ENCODE measurements at places on chromosomes 1 and 21.

DNA sequence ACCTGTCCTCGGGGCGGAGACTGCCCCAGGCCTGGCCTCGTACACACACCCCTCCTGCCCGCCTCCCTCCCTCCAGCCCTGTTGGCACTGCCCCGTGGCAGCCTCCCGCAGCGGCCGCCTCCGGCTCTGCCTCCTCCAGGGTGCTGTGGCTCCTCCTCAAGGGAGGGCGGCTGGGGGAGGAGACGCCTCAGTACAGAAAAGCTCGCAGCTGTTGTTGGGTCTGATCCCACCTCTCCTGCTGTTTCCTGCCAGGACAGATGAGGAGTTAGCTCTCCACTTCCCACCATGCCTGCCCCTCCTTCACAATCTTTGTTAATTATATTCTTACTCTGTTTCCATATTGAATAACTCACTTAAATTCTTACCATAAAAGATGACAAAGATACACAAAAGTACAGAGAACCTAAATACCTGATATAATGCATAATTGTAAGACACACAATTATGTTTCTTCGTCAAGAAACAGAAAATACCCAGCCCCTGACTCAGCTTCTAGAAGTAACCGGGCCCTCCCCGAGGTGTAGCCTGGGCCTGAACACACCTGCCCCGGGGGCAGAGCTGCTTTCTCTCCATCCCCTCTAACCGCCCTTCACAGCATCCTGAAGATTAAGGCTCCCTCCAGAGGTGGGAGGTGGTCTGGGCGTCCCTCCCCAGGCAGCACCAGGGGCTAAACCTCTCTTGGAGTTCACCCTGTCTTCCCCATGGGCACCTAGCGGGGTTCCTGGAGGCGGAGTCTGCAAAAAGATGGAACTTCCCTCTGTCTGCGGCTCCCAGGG, 30.6 kb upstream of the COL6A1 start:
- DNase-seq, result no peak

DNA sequence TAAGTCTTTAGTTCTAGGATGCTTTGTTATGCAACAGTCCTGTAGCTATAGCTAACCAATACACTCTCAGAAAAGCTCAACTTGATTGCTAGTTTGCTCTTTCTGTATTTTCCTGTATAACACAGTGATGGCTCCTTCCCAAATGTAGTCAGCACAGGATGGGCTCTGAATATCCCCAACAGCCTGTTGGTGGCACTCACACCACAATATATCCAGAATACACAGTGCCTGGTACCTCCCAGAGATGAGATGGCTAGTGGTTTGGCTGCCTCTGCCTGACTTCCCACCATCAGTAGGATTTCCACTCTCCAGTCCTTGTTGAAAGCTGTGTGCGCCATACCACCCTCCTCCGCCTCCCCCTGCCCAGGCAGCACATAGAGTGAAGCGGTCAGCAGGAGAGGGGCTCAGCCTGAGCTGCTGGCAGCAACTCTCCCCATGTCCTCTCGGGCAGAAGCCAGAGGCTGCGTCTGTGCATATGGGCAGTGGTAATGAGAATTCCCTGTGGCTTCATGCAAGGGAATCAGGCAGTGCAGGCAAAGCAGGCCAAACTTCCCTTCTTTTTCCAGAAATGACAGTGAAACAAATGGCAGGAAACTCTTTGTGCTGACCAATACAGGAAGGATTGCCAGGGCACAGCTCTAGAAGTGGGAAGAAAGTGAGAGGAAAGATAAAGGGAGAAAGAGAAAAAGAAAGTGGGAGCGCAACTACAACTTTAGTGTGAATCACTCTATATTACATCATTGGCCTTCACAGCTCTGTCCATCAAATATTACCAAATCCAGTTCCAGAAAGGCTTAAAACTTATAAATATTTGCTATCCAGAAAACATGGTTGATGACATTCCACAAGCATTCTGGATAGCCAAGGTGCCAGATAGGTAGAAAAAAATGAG, 49.7 kb downstream of the LMX1A start:
- no peak for DNase-seq

DNA sequence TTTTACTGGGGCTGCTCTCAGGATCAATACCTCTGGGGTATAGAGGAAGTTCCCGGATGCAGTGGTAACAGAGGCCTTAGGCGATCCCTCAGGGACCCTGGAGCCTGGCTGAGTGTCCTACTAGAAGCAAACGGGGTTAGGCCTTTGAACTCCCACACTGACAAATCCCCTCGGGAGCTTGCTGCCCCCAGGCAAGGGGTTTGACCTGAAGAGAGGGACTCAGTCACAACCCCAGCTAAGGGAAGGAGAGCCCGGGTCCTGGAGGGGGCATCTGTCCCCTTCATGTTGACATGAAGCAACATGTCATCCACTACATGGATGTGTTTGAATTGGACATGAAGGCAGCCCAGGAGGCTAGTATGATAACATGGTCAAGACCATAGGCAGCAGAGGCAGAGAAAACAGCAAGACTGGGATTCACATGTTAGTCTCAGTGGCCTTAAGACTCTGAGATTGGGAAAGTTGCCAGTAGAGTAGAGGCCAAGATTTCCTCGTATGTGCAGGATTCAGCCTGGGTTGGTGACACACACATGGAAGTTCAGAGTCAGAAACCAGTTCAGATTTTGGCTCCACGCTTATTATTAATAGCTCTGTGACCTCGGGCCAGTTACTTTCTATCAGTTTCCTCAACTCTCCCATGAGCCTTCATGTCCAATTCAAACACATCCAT, 101.5 kb downstream of the KCNN3 start:
- no peak for DNase-seq

DNA sequence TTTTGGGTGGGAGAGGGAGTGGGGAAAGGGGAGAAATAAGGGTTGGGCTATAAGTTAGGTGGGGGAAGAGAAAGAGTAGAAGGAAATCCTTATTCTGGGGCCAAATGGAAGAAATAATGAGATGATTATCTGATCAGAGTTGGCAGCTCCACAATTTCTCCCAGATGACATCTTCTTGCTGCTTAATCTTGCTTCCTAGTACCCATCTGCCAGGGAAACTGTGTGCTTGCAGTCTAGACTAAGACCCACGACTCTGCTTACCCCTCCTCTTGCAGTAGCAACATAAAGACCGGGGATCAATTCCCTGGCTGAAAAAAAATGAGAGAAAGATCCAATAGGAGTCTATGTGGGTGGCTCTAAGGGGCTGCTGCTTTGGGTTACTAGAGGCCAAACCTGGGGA, 95.6 kb downstream of the PAPPA2 start:
- DNase-seq, result no peak

- no peak for DNase-seq
Measured at GRCh38 chr21:31491617-31492016, 147.6 kb upstream of the TIAM1 start.

DNA sequence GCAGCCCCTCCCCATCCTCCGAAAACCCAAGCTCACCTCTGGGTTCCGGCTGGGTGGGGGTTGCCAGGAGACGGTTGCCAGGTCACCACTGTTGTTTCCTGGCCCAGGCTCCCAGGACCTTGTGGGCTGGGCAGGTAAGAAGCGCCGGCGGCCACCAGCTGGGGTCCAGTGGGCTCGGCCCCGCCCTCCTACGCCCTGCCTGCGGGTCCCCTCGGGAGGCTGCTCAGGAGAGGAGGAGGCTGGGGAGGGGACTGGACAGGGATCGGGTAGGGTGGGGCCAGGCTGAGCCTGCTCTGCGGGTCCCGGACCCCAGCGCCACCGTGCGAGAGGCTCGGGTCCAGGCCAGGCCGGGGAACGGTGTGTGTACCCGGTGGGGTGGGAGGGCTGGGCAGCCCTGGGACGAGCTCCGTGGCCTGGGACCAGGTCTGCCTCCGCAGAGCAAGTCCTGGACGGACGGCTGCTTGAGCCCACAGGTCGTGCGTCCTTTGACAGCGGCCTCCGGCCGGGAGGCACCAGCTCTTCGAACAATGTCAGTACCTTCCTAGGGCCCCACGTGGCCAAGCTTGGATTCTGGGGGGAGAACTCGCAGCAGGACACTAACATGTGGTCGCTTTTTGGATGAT, at the start of gene TTLL10:
TTLL10 (plus strand) TSS at position 88 of the 623 bp plus-strand sequence. CDS start 5,336 bp downstream, outside the sequence.
- DNase-seq, result no peak

GRCh38 chr1:169106921-169107602, 572 bp downstream of the ATP1B1 start:
- no peak for DNase-seq

Data from SIG-M5 (cell line).